Fibroblast of villous mesenchyme (primary cell): ENCODE measurements at places on chromosomes 1 and 21.

GRCh38 chr1:27571439-27572018, 32.4 kb downstream of the AHDC1 start:
- no peak for DNase-seq

DNA sequence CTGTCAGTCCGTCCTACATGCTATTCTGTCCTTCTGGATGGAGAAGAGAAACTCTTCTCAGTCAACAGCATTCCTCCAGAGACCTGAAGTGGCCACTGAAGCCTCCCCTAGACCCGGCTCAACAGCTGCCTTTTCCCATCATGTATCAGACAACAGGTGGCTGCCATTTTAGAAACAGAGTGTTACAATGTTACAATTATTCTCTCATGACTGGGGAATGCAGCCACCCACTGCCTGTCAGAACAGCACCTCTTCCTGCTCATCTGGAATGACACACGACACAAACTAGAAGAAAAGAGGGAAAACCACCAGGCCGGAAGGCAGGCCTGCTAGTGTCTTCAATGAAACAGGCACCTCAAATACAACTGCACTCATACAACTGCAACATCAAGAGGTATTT, 105.3 kb downstream of the PGBD5 start:
- no peak for DNase-seq

DNA sequence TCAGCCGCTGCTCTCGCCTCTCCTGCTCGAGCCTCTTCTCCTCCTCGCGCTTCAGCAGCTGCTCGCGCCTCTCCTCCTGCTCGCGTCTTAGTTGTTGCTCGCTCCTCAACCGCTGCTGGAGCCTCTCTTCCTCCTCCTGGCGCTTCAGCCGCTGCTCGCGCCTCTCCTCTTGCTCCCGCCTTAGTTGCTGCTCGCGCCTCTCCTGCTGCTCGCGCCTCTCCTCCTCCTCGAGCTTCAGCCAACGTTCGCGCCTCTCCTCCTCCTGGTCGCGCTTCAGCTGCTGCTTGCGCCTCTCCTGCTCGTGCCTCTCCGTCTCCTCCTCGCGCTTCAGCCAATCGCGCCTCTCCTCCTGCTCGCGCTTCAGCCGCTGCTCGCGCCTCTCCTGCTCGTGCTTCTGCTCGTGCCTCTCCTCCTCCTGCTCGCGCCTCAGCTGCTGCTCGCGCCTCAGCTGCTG, 3.7 kb downstream of the TCHH start:
- peak; percentile 9 for DNase-seq

- no peak for DNase-seq
Measured at GRCh38 chr1:43302721-43303470, 2.1 kb downstream of the TIE1 start.

DNA sequence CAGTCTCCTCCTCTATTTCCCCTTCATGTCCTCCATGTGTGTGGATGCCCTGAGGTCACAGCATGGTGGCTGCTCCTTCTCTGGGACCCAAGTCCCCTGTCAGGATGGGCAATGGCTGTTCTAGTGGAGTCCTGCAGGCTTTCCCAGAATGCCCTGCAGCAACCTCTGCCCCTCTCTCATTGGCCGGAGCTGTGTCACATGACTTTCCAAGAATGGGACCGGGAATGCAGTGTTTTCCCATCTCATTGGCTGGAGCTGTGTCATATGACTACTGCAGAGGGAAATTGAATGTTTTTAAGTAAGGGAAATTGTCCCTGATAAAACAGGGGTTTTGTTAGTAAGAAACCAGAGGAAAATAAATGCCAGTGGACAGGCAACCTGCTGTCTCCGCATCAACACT, 365.9 kb downstream of the PTPRU start:
- DNase-seq: no peak

- peak; percentile 53 for DNase-seq
Measured at GRCh38 chr1:167599957-167600581, 30.0 kb upstream of the RCSD1 start.

DNA sequence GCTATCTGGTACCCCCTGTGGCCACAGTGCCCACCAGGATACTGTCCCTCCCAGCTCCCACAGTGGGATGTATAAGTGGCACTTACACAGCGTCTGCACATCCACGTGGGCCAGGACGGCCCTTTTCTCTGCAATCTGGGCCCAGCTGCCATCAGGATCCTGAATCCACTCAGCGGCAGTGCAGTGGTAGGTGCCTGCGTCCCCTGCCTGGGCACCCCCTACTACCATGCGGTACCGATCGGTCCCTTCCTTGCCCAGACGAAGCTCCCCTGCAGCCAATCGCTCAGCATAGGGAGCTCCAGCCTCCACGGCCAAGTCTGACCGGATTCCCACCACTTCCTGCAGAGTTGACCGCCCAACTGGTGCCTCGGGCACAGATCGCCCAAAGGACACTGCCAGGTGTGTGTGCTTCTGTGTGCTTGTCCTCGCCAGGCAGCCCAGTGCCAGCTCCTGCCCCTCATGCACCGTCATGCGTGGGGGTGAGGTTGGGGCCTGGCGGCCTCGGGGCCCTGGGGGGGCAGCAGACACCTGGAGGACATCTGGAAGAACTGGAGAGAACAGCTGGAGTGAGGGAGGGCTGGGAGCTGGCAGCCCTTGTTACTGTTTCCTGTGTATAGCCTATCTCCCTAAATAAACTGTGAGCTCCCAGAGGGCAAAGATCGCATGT, 4.7 kb downstream of the IGSF8 start:
- DNase-seq: no peak

- no peak for DNase-seq
Measured at GRCh38 chr1:248627971-248628844, 6.7 kb downstream of the OR2T11 start.

- DNase-seq: no peak
Measured at GRCh38 chr1:67190942-67191341, 24.7 kb downstream of the IL23R start.

- DNase-seq: no peak
Measured at GRCh38 chr1:212909652-212910063, 40.7 kb upstream of the VASH2 start.

DNA sequence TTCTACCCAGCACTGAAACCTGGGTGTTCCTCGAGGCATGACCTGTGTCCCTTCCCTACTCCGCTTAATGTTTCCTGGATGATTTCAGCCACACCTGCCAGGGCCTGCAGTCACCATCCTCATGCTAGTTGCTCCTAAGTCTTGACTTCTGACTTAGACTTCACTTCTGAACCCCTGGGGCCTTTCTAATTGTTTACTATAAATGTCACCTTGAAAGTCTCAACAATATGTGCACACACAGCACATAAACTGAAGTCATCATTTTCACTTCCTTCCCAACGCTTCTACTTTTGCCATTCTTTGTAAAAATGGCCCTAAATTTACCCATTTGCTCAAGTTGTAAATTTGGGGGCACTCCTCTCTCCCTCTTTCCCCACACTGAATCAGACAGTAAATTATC, 141.1 kb downstream of the DYRK1A start:
- DNase-seq: no peak

DNA sequence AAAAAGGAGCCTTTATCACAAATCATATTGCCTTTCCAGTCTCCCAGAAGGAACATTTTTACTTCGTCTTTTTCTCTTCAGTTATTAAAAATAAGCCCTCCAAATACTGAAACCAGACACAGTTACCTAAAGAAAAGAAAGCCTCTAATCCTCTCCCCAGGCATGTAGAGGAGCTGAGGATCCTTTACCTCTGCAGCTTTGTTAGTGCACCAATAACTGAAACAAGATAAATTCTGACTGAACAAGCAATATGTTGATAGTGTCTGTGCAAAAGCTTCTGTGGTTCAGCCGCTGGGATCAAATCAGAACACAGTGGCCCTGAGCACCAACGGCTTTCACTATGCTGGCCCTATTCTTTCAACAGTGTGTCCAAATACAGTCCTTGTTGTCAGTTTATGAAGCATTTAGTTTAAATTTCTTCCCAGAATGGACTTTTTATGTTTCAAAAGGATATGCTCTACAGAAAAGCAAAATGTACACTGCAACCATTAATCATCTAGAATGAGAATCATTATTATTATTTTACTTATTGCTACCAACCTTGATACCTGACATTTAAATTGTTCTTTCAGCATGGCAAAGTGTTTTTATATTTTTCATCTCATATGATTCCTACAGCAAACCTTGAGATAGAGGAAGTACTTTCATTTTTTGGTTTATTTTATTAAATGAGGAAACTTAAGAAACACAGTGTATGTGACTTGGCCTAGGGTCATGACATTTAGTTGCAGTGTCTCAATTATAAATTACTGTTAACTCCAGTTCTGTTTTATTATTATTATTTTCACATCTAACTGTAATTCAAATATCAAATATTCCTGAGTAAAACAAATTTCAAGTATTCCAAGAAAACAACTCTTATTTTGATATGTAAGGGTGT, 217.9 kb downstream of the NEGR1 start:
- DNase-seq: no peak

- DNase-seq: no peak
Measured at GRCh38 chr21:41667136-41667535, 99.7 kb downstream of the RIPK4 start.

GRCh38 chr1:7769673-7770412, 1.3 kb upstream of the VAMP3 start:
- DNase-seq: no peak

GRCh38 chr1:208166340-208167138, 77.6 kb downstream of the PLXNA2 start:
- no peak for DNase-seq
